ENCODE measurements at places on chromosomes 7 and 10.

- no peak for DNase-seq
These were observed 724.0 kb downstream of the ANKRD7 start for GRCh38 chr7:118948508-118948907.

DNA sequence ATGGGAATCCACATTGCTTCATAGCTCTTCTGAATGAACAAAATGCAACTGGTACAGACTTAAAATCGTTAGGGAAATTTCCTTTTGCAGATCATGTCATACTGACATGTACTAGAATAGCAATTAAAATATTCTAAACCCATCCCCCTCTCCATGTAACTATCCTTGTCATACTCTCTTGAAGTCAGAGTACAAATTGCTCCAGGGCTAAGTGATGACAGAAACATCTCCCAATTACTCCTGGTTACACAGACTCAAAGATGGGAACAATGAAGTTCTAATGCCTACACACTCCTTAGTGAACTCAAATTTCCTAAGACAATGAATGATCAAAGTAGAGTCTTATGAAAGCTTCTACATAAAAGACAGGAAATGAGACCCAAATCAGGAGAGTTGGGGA is 87.2 kb downstream of the PDE1C start:
- DNase-seq, result no peak

DNA sequence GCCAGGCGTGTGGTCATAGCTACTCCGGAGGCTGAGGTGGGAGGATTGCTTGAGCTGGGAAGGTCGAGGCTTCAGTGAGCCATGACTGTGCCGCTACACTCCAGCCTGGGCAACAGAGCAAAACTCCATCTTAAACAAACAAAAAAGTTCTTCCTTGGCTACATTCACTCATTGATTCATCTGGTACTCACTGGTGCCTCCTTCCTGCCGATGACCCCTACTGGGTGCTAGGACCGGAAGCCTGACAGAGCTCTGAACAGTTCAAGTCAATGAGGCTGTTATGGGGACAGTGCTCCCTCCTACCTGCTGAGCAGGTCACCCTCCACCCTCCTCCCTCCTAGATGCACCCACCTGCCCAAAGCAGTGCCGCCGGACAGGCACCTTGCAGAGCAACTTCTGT is 4.9 kb downstream of the PCOLCE start:
- no peak for DNase-seq

GRCh38 chr10:22713853-22714478 is 412 bp downstream of the PIP4K2A start:
- DNase-seq, result peak; percentile 21

DNA sequence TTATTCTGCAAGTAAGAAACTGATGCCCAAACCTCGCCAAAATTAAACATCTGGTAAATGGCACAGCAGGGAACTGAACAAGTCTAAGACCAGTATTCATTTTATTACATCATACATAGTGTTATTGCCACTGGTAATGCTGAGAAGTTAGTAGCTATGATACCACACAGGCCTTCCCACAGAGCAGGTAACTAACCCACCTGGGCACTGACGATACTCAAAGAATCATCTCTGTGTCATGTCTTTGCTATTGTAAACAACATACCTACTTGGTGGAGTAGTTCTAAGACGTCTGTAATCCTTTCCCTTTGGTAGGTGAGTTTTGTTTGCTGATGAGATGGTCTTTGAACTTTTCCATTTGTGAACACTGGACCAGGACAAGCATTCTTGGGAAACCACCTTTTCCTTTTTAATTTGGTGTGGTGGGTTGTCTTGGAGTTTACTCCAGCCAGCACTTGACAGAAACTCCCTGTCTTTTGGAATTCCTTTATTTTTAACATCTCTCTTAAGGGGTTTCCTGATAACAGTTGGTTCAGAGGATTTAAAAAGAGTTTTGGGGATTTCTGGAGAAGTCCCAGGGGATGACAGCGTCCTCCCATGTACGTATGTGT is 40.9 kb downstream of the PDSS1 start:
- no peak for DNase-seq

DNA sequence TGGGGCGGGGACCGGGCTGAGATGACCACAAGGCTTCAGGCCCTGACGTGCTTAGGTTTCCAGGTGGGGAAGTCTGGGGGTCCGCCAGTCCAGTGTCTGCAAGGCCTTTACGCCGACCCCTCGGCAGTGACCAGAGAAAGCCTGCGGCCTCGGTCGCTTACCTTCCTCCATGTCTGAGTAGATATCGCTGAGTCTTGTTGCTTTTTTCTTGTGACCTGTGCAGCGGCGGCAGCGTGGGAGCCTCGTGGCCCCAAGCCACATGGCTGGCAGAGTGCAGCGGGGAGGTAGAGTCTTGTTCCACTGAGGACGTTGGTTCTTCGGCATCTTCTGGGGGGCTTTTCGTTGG is 329 bp downstream of the NOLC1 start:
- DNase-seq, result peak; percentile 11
